CD4-positive, alpha-beta T cell treated with Interleukin-17A for 1 hour (primary cell): ENCODE measurements at places on chromosomes 5 and 9.

DNA sequence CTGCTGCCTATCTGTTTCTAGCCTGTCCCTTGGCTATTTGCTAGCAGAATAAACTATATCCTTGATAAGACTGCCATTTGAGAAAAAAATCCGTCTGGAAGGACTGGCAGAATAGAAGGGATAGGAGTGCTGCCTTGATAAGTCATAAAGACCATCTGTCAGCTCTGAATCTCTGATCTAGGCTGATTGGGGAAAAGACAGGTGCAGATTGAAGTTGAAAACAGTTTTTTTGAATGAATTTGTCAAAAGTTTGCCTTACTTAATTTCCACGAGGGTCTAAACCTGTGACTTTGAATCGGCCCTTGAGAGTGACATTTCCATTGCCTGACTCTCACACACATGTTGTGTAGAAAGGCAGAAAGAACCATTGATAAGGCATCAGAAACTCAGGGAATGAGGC lies 218.6 kb downstream of the MAN2A1 start:
- no peak for DNase-seq

GRCh38 chr5:157356576-157356975 lies 90.7 kb downstream of the CYFIP2 start:
- DNase-seq: no peak

DNA sequence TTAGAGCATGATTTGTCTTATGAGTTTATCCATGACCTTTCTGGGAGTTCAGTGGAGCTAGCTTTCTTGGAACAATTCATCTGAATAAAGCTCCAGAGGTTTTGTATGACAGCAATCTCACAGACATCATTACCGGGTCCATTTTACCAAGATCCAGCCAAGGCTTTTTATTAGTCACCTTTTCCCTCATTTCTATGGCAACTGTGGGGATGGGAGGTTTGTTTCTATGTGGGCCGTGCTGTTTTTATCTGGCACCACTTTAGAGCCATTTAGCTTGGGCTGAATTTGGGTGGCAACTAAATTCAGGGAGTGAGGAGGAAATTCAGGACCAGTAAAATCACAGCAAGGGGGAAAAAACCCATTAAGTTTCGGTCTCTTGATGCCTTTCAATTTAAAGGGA lies 245.7 kb downstream of the NSG2 start:
- no peak for DNase-seq

- DNase-seq: no peak
These were observed 107.7 kb downstream of the LIFR start for GRCh38 chr5:38448568-38449350.

DNA sequence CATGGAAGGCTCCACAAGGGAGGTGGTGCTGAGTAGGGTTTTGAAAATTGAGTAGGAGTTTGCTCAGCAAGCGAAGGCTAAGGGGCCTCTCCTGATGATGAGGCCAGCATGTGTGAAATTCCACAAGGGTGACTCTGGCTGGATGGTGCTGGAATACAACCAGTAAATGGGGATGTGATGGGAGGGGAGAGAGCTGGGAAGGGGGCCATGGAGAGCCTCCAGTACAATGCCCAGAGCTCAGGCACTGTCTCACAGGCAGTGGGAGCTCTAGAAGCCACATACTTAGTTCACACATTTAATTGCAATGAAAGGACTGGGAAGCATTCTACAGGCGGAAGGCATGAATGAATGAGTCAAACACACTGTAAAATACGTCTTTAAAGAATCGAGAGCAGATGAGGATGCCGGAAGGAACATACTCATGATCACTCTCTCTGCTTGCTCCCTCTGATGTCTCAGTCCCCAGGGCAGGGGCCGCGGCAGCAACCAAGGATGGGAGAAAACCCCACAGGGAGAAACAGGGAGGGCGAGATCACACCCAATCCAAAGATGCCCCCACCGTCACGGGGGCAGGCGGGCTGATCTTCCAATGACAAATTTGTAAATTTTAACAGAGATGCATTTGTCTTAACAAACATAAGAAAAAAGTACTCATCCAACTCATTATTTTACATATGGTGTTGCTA lies 261.0 kb downstream of the NSG2 start:
- DNase-seq: no peak

DNA sequence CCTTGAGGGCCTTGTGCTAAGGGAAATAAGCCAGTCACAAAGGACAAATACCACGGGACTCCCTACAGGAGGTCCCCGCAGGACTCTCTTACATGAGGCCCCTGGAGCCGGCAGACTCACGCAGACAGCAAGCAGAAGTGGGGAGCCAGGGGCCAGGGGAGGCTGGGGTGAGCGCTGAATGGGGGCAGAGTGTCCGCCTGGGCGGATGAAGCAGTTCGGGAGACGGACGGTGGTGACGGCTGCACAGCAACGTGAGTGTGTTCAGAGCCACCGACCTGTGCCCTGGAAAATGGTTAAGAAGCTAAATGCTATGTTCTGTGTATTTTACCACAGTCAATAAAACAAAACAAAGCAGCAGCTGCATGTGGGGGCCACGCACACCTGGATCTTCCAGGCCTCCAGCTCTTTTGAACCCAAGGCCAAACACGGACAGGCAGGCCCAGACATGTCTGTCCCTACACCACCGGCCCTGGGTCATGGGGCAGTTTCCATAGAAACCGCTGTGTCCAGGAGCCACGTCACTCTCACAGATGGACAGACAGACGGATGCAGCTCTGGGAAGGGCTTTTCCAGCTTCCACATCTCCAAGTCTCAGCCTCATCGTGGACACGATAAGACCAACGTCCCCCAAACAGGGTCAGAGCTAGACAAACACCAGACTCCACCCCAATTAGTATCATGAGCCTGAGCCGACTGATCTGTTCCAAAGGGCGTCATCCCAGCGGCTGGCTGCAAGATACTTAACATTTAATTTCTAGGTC lies 103.9 kb downstream of the VAV2 start:
- DNase-seq: no peak

DNA sequence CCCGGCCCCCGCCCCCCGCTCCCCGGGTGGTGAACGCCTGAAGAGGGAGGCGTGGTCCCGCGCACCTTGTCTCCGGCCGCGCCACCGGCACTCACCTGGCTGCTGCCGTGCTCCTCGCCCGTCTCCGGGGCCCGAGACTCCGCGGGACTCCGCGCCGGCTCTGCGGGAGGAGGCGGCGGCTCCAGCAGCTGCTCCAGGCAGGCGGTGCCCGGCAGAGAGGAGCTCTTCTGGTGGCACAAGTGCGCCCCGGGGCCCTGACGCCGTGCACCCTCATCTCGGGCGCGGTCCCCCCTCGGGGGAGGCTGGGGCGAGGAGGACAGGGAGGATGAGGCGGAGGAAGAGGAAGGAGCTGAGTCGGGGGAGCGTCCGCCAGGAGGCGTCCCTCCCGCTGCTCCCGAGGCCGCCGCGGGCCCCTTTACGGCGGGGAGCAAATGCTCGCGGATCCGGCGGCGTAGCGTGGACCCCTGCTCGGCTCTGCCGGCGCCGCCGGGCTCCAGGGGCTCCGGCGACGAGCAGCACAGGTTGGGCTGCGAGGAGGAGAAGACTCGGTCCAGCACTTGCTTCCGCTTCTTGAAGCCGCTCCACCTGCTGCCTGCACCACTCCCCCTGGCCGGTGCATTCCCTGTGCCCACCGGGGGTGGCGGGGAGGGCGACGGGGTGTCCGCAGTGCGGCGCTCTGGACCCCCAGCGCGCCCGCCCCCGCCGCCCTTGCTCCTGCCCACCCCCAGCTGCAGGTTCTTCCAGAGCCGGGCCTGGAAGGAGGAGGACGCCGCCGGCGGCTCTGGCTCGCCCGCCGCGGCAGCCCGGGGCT lies 928 bp downstream of the MCTP1 start:
- DNase-seq: no peak

DNA sequence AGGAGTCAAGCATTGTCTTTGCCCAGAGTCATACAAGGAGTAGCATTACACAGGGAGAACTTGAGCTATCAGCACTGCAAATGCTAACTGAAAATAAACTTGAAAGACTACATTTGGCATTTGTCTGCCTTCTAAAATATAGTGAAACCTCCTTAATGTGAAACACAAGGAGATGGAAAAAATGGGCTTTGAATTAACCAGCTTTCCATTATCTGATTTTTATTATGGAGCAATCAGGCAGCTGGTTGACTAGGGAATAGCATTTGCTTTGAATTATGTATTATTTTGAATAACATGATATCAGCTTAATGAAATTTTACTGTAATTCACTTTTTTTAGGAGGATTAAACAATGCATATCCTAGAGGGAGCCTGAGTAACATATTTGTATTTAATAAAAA lies 130.8 kb downstream of the GDNF start:
- DNase-seq: no peak

DNA sequence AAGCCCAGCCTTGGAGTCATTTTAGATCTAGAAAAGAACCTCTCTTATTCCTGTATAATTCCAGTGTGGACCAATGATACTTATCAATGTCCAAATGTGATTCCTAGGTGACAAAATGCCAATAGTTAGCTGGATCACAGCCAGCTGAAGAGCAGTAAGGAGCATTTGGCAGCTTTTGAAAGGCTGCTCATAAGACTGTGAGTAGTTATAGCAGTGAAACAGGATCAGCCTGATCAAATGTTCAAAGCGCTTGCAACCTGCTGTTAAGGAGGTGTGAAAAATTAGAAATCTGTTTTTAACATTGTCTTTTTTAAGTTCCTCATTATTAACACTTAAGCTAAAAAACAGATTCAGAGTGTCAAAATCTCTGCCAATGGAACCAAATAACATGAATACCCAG lies 85.1 kb downstream of the SSBP2 start:
- DNase-seq: no peak

DNA sequence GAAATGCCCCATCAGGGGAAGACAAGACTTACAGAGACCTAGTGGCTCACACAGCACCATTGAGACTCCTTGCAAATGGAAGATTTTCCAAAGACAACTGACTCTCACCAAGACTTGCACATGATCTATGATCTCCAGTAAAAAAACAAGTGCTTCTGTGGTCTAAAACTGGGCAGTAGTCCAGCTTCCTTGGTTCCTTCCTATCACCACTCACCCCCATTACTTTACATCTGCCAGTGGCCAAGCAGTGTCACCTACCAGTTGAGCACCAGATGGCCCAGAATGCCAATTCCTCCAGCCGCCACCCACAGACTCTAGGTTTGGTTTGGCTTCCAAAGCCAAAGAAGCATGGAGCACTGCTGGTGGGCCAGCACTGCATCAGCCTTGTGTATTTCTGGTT lies 47.7 kb downstream of the SH3TC2 start:
- no peak for DNase-seq

DNA sequence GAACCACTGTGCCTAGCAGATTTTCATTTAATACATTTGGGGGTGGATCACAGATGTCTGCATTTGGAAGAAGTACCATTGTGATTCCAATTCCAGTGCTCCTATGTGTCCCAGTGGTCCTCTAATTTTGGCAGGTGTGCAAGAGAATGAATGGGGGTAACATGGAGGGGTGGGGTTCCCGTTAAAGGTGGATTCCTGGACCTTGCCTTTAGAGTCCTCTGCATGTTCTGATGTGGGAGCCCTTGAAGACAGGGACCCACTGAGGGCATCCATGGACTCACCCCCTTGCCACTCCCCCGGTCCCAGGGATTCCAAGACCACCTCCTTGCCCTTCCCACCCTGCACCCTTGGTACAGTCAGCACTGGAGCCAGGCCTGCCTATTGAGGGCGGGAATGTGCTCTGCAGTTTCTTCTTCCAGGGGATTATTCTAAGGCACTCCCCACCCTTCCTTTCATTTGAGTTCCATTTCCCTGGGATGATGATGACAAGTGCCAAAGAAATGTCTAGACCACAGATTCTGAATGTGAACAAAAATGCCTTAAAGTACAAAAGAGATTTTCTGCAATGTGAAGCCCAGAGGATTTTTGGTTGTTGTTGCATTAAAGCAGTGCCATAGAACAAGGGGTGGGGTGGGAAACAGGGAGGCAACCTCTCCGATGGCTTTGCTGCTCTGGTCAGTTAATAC lies 119.4 kb upstream of the PTCH1 start:
- DNase-seq: no peak

GRCh38 chr5:23626961-23627360 lies 119.6 kb downstream of the PRDM9 start:
- no peak for DNase-seq

GRCh38 chr9:111994831-111995458 lies 98.3 kb downstream of the UGCG start:
- DNase-seq: no peak

DNA sequence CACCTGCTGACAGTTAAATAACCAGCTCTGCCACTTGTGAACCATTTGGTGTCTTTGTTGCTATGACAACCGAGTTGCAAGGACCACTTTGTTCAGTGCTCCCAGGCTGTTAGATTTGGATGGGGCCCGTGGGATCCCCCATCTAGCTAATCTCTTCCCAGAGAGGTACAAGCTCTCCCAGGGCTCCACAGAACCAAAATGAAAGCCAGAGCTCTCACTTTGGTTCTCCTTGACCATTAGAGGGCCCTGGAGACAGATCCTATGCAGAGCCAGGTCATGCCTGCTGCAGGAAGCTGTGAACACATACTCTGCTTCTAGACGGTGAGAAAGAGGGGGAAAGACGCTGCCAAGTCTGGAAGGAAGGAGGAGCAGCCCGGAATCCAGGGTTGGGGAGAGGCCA lies 224.6 kb downstream of the GABBR2 start:
- no peak for DNase-seq

GRCh38 chr5:116947691-116948528 lies 373.3 kb upstream of the SEMA6A start:
- DNase-seq: peak; percentile 50

DNA sequence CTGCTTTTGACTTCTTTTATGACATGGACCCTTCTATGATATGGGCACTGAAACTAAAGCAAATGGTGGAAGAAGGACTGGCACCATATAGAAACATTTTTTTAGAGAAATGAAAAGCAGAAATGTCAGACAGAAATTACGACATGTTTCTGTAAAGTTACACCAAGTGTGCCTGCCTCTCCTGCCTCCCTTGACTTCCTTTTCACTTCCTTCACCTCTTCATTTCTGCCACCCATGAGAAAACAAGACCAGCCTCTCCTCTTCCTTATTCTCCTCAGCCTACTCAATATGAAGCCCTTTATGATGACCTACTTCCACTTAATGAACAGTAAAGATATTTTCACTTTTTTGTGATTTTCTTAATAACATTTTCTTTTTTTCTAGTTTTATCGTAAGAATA lies 44.5 kb downstream of the ERCC6L2 start:
- DNase-seq: no peak

DNA sequence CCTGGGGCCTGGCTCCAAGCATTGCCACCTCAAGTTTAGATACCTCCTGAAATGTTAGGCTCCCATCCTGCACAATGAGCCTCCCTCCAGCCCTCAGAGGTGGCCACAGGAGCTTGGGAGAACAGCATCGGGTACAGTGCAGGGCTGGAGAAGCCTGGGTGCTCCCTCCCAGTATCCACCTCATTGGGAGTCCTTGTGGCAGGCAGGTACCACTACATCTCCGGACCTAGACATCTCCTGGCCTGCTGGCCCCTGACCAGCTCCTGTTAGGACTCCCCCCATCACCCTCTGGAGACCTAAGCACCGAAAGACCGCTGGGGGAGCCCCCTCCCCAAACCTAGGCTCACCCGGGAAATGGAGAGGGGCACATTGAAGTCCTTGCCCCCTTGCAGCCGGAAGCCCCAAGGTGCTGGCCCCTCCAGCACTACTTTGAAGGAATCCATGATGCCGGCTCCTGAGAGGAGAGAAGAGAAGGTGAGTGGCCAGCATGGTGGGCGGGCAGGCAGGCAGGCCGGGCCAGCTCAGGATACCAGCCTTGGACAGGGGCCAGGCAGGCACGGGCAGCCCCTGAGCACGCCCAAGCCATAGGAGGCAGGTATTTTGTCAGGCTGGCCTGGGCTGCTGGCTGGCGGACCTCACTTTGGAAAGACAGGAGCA lies 1.2 kb downstream of the PDLIM7 start:
- DNase-seq: no peak

- no peak for DNase-seq
These were observed 212.4 kb downstream of the TRIM32 start for GRCh38 chr9:116899337-116900006.
